ENCODE measurements at places on chromosomes 12 and 14.

DNA sequence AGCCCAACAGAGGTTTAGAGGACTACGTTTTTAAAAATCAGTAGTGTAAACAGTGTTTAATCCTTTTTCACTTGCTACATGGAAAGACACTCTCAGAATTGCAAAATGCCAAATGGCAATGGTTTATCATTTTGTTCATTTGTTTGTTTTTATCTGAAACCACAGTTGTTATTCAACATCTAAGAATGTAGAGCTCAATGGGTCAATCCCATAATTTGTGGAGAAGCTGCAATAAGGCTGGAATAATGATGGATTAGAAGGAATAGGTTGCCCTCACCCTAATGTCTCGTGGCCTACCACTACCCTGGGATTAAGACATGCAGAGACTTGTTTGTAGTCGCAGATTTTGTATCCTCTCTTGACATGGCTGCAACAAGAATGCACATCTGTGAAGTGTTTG, 115.7 kb downstream of the LLPH start:
- no peak for DNase-seq

DNA sequence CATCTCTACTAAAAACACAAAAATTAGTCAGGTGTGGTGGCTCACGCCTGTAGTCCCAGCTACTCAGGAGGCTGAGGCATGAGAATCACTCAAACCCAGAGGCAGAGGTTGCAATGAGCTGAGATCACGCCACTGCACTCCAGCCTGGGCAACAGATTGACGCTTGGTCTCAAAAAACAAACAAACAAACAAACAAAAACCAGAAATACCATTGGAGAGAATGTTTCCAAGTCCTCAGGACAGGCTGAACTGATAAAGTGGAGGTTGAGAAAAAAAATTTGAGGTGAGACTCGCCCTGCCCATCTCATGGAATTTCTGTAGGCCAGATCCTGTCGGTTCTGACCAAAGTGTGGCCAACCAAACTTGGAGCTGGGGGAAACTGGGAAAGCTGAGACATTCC, 30.6 kb upstream of the NFYB start:
- no peak for DNase-seq

DNA sequence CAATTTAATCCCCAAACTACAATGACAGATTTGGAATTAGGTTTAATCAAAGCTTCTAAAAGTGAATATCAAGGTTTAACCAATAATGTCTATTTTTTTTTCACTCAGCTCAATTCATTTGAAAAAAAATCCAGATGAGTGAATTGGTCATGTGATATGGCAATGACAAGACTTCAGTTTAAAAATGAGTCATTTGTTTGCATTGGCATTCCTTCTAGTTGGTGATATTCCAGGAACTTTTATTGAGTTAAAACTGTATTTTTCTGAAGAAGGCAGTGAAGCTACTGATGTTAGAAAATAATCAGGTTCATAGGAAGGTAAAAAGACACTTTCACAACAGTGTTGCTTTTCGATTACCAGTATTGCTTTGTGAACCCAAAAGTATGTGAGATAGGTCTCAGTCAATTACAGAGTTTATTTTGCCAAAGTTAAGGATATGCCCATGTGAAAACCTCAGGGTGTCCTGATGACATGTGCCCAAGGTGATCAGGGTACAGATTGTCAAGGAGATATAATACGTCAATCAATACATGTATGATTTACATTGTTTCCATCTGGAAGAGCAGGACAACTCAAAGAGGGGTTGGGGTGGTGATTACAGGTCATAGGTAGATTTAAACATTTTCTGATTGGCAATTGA, 1214.9 kb downstream of the GALC start:
- no peak for DNase-seq

GRCh38 chr14:72892103-72892878, 1.6 kb downstream of the DPF3 start:
- DNase-seq: peak; percentile 56
